ENCODE measurements at places on chromosomes 2 and 18.

DNA sequence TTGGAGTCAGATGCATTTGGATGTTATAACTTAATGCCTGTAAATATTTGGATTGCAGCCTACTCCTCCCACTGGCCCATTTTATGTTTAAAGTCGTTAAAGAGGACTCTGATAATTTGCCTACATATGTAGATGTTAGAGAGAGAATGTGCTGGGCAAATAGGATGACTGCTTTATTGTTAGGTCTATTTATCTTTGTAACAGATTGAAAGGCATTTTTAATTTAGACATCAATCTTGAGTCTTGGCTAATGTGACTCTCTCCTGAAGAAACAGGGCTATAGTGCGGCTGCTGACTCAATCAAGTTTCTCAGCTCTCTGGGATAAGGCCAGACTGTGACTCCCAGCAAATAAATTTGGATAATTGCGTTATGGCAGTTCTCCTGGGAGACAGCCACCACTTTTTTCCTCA lies 1101.4 kb downstream of the CBLN2 start:
- no peak for DNase-seq

DNA sequence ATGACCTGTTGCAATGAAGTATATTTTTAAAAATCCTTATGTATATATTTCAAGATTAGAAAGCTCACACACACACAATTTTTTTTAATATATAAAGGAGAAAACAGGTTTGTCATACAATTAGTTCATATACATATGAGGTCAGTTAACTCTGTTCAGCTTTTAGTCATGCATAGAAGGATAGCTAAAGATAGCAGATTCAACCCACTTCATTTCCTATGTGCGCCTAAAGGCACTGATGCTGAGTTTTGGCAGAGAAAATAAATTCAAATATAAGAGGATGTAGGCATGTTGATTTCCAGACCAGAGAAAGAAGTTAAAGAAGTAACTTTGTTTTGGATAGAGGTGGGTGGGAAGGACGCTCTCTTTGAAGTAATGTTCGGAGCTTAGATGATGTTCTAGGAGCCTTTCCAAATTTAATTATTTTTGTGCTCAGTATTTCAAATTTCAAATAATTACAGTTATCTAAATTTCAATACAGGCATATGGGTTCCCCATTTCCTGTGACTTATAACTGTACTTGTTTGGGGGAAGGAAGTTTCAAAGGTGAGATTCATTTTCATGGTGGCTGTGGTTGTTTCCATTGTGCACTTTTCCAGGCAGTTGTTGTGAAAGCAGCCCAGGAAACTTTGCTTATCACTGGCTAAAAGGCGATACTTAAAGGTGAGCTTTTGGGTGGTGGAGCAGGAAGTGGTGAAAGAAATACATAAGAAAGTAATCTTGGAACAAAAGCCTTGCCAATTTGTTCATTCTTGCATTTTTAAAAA lies 523.4 kb upstream of the FANCL start:
- no peak for DNase-seq

GRCh38 chr2:220513573-220514288 lies 886.3 kb downstream of the SLC4A3 start:
- no peak for DNase-seq

GRCh38 chr18:45656194-45656770 lies 41.0 kb downstream of the SLC14A2 start:
- no peak for DNase-seq

GRCh38 chr2:173968551-173968950 lies 3.4 kb upstream of the SP3 start:
- DNase-seq, result no peak

DNA sequence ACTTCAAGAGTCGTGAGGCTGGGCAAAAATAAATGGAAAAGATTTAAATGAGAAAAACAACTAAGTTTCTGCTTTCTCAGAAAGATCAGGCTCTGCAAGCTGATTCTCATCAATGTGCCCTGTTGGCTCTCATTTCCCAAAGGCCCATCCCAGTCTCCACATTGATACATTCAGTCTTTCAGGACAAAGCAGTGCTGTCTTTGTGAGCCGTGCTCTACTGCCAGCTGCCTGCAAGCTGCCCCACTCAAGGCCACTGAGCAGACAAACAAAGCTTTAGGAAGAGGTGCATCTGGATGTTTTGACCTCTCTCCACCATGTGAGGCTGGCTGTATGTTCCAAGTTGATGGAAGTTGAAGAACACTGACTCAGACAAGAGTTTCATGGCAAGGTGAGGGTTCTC lies 48.8 kb downstream of the FSHR start:
- DNase-seq, result no peak

GRCh38 chr2:24815171-24815570 lies 21.9 kb downstream of the CENPO start:
- no peak for DNase-seq

- DNase-seq, result no peak
Measured at GRCh38 chr18:45213040-45213333, 402.3 kb upstream of the SLC14A2 start.

DNA sequence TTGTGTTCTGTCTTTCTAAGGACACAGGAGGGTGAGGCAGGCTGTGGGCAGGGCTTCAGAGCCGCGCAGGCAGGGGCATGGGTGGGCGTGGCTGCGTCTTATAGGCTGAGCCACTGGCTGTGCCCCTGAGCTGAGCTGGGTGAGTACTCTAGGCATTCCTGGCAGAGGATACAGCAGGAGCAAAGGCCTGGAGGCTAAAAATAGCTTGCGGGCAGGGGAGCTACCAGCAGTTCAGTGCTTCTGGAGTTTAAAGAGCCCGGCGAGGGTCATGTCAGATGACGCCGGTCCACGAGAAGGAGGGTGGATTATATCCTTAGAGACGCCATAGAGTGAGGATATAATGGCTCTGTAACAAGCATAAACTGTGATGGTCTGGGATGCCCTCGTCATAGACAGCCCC lies 31.5 kb upstream of the PDIA6 start:
- no peak for DNase-seq

DNA sequence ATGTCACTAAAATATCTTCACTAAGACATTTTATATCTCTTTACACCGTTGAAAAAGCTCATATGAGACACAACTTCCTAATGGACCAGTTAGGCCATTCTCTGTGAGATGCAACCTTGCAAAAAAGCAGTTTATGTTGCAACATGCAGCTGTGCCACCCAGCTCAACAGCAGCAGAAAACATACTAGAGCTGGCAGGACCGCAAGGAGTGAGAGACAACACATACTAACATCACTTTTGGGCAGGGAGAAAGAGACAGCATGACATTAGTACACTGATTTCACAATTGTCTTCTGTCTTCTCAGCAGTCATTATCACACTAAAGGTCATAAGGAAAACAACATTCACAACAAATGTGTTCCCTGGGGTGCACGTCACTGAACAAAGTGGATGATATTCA lies 122.9 kb downstream of the EPB41L3 start:
- no peak for DNase-seq

DNA sequence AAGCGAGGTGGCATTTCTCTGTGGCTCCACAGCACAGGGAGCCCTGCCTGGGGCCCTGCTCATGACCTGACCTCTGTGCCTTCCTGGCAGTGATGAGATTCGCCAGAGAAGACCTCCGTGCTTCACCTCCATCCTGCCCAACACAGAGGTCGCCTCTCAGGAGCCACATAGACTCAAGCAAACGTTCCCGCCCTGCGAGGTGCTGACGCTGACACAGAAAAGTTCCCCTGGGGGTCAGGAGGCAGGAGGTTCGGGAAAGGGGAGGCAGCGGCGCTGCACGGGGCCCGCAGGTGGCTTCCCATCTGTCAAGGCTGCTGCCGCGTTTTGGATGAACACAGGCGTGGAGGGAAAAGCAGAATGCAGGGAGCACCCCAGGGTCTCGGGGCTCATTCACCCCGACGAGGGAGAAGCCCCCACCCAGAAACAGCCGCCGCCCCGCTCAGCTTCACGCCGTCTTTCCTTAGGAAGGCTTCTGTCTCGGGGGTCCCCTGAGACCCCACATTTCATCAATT lies 579.6 kb upstream of the SALL3 start:
- no peak for DNase-seq

- no peak for DNase-seq
Measured at GRCh38 chr2:52070665-52071064, 1038.7 kb upstream of the NRXN1 start.

GRCh38 chr18:63603772-63604171 lies 16.6 kb downstream of the SERPINB13 start:
- no peak for DNase-seq

- no peak for DNase-seq
Measured at GRCh38 chr2:143525402-143525860, 396.2 kb downstream of the ARHGAP15 start.

- DNase-seq, result no peak
Measured at GRCh38 chr2:47075361-47076125, 79.6 kb downstream of the STPG4 start.

DNA sequence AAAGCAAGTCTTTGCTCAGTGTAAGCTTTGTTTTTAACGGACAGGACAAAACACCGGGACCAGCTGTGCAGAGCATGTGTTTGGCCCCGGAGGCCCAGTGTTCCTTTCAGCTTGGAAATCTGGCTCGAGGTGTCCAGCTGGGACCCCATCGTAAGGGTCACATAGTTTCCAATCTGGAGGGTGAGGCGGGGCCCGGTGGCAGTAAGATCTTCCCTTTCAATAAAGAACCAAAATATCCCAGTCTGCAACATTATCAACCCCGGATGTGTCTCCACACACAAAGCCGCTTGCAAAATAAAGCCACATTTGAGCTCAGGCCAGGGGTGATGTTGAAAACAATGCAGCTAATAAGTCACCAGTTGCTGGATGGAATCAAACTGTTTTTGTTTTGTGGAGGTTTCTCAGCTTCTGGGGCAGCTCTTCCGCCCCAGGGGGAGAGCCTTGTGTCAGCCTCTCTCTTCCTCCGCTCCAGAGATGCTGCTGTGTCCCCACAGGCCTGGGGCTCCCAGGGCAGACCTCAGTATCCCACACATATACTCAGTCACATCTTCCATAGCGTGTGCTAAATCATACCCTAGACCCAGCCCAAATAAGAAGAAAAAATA lies 138.6 kb upstream of the GLI2 start:
- no peak for DNase-seq

DNA sequence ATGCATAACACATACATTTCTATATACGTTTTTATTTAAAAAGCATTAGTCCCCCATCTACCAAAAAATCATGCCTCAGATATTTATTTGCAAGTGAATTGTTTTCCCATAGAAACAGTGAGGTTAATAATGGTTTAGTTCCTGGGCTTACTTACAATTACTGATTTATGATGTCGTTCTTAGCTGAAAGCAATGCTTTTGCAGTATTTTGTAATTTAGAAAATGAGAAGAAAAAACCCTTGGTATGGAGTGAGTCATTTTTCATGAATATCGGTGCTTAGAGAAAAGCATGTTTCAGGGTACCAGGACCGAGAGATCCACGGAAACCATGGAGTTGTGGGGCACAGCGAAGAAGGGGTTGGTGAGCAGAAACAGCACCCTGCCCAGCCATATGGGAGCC lies 12.0 kb upstream of the CDK15 start:
- DNase-seq, result no peak

GRCh38 chr2:24365051-24365450 lies 4.7 kb upstream of the ITSN2 start:
- DNase-seq, result no peak

GRCh38 chr18:46337271-46337670 lies 233.1 kb downstream of the HAUS1 start:
- DNase-seq, result no peak

GRCh38 chr2:229980431-229981184 lies 58.3 kb downstream of the FBXO36 start:
- DNase-seq, result no peak

DNA sequence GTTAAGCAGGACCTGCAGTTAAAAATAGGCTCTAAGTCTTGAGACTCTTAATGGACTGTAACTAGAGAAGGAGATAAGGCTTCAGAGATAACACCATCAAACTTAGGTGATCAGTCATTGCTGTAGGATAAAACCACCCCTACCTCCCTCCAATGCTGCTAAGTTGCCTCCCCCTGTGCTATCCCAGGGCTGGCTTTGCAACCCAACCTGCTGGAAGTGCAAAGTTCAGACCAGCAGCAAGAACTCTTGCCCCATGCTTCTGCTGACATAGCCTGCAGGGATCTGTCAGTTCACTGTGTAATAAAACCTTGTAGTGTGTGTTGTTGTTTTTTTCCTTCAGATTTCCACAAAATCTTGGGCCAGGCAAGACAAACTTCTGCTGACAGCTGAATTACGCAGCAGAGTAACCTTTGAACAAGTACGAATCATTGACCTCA lies 57.4 kb upstream of the EPB41L3 start:
- no peak for DNase-seq

DNA sequence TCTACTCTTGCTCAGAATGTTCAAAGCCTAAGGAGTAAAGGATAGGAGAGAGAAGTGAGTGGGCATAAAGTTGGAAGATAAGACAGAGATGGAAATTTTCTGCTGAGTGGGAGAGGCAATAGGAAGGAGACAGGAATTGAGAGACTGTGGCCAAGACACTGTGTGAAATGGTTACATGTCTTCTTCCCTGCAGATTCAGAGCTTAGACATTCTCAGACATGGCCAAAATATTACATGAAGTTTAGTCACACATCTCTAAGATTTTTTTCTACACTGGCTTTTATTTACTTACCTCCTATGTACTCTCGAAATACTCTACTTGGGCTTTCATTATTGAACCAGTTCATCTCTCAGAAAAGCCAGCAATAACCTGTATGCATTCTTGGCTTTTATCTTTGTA lies 363.0 kb upstream of the FANCL start:
- no peak for DNase-seq

- DNase-seq, result no peak
Measured at GRCh38 chr18:12679183-12679786, 21.4 kb upstream of the SPIRE1 start.

- no peak for DNase-seq
Measured at GRCh38 chr2:182142062-182142461, 156.4 kb downstream of the PPP1R1C start.

DNA sequence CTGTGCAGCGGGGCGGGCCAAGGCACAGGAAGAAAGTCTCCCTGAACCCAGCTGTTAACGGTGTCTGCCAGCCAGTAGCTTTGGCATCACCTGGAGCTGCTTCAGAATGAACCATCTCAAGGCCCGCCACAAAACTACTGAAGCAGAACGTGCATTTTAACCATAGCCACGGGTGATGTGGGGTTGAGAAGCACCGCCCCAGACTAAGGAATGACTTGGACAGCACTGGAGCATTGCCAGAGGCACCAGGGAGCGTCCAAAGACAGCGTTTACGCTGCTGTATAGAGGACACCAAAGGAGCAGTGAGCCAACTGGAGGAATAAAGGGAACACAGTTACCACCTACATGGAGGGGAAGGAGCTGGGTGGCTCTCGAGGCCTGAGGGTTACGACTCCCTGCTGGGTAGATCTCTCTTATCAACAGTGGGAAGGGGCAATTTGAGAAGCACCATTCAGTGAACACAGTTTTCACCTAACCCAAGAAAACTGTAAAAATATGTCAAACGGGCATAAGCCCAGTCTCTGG lies 28.4 kb upstream of the LONRF2 start:
- no peak for DNase-seq

- DNase-seq, result no peak
Measured at GRCh38 chr18:13605901-13606300, 120.5 kb downstream of the FAM210A start.
